ENCODE measurements at places on chromosomes 6 and 20.
A peak's percentile ranks its signal among the peaks of the same experiment; 100 is the strongest.

DNA sequence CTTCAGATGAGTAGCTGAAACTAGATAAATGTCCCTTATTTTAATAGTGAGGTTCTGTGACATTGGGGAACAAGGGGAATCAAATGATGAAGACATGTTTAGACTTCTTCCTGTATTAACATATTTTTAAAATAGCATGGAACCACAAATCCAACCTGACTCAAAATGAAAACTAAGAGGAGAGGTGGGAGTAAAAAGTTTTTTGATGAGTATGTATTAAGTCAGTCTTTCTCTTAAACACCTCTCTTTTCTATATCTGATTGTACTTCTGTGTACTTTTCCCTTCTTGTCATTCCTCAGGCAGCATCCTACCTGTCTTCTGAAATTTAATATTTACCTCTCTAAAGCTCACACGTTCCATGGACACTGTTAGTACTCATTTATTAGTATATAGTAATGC lies 8.7 kb upstream of the SDHAF4 start:
- DNase-seq: no peak

DNA sequence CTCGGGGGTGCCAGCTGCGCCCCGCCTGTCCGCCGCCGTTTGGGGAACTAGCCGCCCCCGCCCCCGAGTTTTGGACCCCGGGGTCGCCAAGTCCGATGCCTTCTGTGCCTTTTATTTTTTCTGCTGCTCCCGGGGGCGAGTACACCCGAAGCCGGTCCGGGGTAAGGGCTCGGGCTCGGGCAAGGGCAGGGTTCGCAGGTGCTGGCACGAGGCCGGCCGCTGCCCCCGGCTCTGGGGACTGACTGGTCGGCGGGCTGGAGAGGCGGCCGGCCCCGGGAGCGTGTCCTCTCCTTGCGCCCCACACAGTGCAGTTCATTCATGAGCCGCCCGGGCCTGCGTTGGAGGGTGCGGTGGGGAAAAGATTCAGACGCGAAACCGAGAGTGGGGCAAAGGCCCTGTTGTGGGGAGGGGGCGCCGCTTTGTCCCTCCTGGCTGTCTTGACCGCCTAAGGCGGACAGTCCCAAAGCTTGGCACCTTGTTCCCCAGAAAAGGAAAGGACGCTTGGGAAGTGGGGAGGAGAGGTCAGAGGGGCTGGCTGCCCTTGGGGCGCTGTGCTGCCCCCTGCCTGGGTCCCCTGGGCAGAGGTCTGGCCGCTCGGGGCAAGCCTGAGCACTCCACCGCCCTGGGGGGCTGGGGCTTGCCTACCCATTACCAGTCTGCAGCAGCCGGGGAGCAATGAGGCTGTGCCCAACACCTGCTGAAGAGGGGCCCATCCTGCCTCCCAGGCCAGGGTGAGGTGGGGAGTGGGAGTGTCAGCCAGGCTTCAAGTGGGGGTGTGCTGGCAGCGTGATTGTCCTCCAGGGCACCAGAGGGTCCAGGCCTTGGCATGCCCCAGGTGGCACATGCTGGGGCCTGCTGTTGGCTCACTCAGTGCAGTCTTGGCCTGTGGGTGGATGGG lies 915 bp downstream of the TMEM63B start:
- DNase-seq: peak; percentile 75

DNA sequence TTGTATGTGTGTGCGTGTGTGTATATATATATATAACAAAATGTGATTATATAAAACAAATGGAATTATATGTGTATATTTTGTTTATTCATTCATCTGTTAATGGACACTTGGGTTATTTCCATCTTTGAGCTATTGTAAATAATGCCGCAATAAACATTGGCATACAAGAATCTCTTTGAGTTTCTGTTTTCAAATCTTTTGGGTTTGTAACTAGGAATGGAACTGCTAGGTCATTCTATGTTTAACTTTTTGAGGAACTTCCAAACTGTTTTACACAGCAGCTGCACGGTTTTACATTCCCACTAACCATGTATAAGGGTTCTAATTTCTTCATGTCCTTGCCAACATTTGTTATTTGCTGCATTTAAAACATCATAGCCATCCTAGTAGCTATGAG lies 39.9 kb upstream of the TGM2 start:
- DNase-seq: no peak

GRCh38 chr6:139230391-139230840 lies 61.4 kb downstream of the TXLNB start:
- DNase-seq: no peak
